ENCODE measurements at places on chromosomes 7 and 10. TPM values are rescaled to one million over a fixed set of nuclear protein-coding genes. Genes with fewer than 3 reads are reported as not detected.

SFTPD gene
- 216 TPM for total RNA-seq

DNA sequence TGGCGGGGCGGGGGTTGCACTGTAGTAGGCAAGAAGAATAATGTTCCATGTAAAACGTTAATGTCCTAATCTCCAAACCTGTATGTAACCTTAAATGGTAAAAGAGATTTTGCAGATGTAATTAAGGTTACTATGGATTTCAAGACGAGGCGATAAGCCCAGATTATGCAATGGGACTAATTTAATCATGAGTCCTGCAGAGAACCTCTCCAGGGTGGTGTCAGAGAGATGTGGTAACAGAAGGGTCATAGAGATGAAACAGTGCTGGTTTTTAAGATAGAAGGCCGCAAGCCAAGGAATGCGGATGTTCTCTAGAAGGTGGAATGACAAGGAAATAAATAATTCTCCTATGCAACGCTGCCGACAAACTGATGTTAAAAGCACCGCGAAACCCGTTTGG is 57.1 kb downstream of the UBE3C start:
- no peak for DNase-seq

BLNK gene
- 18.7 TPM for total RNA-seq

DNA sequence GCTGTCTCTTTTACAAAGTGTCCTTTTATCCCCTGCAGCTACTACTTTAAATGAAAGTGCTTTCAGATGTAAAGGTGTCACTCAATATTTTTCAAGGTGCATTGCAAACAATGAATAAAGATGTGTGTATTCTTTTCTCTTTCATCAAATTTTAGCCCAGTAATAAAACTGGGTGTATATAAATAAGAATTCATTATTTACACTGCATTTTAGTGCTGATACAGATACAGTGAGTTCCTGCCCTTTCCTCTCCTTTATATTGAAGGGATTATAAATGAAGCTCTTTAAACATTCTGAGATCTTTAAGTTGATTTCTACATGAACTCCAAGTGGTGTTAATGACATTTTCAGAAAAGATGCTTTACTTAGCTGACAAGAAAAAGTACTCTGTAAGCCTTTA is 517.5 kb downstream of the PHTF2 start:
- no peak for DNase-seq

GRCh38 chr10:100053686-100054460 is 27.8 kb downstream of the CPN1 start:
- DNase-seq, result no peak

GRCh38 chr10:124939290-124939689 is 2.6 kb upstream of the ZRANB1 start:
- no peak for DNase-seq

LRRD1 gene
- total RNA-seq, result 0.63 TPM

- DNase-seq, result peak; percentile 66
Observed at GRCh38 chr10:23291551-23292334, 52.9 kb downstream of the C10orf67 start.

SVOPL gene
- total RNA-seq, result not detected

DNA sequence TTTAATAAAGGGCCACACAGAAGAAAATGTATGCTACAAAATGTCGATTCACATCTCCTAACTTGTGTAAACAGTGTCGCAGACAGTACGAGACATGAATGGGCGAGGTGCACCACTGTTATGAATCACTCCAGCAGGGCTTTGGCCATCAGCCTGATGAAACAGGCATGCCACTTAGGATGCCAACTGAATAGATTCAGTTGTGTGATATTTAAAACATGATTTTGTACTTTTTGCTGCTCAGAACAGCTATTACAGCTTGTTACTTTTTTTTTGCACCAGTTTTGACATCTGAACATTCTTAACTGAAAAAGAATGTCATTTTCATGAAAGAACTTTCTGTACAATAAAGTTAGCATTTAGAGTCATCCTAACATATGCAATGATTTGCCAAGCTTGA is 138.1 kb downstream of the VTI1A start:
- DNase-seq, result no peak

DNA sequence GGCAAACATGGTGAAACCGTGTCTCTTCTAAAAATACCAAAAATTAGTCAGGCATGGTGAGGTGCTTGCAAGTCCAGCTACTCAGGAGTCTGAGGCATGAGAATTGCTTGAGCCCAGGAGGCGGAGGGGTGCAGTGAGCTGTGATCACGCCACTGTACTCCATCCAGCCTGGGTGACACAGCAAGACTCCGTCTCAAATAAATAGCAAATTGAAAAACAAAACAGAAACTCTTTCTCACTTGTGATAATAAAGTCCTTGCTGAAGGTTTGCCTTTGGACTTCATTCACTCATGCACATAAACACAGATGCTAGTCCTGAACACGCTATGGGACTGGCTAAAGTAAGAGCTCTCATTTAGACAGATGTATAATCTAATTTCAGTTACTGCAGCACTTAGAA is 37.6 kb downstream of the ANK3 start:
- DNase-seq, result no peak

DNA sequence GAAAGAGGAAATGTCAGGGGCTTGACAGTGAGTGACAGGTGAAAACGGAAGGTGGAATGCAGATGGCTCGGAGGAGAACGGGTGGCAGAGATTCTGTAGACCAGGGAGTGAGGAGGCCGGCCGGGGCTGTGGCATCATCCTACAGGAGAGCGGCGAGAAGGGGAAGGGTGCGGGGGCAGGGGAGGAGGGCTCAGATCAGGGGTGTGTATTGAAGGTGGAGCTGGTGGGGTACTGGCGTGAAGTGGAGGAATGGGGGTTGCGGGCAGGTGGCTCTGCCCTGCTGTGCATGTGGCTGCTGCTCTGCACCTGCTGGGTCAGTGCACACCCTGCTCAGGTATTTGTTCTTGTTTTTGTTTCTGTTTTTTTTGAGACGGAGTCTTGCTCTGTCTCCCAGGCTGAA is 470.8 kb upstream of the FOXK1 start:
- DNase-seq, result no peak

PON3 gene
- 19.6 TPM for total RNA-seq

GRCh38 chr10:50438049-50438936 is 185.5 kb downstream of the SGMS1 start:
- DNase-seq, result no peak

- DNase-seq, result no peak
Observed at GRCh38 chr7:120334475-120334874, 61.5 kb downstream of the KCND2 start.

GPR26 gene
- total RNA-seq, result not detected

GRCh38 chr7:132492823-132493445 is 83.3 kb downstream of the PLXNA4 start:
- DNase-seq, result no peak

GRCh38 chr10:51789903-51790302 is 90.5 kb upstream of the CSTF2T start:
- DNase-seq, result no peak

- peak; percentile 18 for DNase-seq
Observed at GRCh38 chr7:156747718-156748117, 107.1 kb downstream of the RNF32 start.

BMPER gene
- total RNA-seq, result 13.8 TPM

GRCh38 chr7:107041097-107041496 is 3.4 kb upstream of the PRKAR2B start:
- DNase-seq, result no peak
